Fibroblast of villous mesenchyme (primary cell): ENCODE measurements at places on chromosomes 7 and 10.

DNA sequence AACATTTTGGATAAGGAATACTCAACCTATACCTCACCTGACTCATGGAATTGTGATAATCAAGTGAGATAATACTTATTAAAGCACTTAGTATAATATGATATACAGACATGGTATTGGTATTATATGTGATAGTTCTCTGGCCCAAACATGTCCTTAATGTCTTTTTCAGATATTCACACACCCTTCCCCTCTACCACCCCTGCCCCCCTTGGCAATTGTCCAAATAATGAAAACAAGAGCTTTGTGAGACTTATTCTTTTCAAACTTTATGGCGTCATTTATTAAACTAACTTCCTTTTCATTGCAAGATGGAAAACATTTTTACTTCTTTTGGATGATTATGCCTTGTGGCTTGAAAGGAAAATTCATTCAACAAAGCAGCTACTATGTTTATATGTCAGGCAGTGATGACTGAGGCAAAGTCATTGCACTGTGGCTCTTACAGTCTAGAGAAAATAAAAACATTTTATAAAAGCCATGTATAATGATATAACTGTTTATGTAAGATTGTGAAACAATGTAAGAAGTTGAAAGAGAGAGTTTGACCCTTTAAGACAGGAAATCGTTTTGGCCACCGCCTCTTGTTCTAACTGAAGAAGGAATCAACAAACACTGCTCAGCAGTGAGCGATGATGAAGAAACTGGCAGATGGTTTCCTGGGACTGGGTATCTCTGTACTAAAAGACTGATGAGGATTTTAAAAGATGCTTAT lies 27.4 kb downstream of the MINPP1 start:
- DNase-seq = peak; percentile 86

DNA sequence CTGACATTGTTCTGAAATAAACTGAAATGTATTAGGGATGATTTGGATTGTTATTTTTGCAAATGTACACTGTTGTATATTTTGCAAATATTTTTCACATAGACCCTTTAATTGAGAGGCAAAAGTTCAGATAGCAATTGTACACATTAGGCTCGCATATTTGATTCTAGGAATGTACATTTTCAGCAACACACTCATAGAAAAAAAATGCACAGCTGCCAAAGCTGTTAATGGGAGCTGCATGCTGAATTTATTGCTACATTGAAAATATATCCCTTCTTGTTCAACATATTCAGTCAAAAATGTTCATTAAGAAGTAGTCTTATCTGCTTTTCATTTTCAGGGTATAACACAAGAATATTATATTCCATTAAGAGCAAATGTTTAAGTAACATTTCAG lies 512.9 kb downstream of the ATRNL1 start:
- no peak for DNase-seq

- peak; percentile 64 for DNase-seq
These were observed 25.8 kb upstream of the FAM13C start for GRCh38 chr10:59387951-59388670.

GRCh38 chr10:80504158-80504811 lies 33.4 kb upstream of the SH2D4B start:
- DNase-seq = no peak

GRCh38 chr7:70736715-70737460 lies 395.1 kb upstream of the GALNT17 start:
- peak; percentile 65 for DNase-seq

DNA sequence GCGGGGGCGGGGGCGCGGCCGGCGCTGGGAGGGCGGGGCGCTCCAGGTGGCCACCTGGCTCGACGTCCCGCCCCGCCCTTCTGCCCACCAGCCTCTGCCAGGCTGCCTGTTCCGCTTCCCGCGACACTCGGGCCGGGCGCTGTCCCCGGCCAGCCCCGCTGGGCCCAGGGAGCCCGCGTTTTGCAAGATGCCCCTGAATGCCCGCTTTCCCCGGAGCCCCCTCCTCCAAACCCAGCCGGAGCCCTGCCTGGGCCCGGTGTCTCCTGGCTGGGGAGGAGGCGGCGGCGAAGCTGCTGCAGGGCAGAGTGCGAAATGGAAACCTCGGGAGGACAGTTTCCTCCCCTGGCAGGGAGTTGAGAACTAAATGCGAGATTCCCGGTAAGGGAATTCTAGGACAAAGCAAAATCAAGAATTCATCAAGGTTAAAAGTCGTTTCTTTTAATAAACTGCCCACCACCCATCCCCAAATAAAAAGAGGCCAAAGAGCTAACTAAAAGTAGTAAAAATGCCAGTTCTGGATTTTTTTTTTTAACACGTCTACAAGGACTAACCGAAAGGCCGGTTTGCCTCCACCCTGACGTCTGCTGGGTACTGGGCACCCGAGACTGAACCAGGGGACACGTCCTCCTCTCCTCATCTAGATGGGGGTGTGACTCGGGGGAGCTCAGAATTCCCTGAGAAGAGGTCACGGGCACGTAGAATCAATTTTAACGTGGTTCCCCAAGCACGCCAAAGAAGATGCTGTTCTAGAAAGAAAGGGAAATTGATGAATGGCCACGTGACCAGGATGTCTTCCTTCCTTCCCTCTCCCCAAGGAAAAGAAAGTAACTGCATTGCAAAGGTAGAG lies 200.4 kb upstream of the NFE2L3 start:
- no peak for DNase-seq

DNA sequence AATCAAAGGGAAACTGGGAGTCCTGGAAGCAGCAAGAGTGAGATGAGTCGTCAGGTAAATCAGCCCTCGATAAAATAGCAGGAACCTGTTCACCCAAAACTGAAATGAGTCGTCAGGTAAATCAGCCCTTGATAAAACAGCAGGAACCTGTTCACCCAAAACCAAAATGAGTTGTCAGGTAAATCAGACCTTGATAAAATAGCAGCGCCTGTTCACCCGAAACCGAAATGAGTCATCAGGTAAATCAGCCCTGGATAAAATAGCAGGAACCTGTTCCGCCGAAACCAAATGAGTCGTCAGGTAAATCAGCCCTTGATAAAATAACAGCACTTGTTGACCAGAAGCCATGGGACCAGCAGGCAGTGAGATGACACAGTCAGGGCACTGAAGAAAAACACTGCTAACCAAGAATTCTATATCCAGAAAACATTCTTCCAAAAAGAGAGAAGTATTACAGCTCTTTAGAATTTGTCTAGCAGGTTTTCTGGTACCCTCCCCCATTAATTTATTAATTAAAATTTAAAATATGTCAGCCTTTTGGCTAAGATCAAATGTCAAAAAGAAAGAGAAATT lies 3.4 kb upstream of the CYP2E1 start:
- DNase-seq = no peak

GRCh38 chr10:48701941-48702340 lies 17.3 kb downstream of the WDFY4 start:
- no peak for DNase-seq

DNA sequence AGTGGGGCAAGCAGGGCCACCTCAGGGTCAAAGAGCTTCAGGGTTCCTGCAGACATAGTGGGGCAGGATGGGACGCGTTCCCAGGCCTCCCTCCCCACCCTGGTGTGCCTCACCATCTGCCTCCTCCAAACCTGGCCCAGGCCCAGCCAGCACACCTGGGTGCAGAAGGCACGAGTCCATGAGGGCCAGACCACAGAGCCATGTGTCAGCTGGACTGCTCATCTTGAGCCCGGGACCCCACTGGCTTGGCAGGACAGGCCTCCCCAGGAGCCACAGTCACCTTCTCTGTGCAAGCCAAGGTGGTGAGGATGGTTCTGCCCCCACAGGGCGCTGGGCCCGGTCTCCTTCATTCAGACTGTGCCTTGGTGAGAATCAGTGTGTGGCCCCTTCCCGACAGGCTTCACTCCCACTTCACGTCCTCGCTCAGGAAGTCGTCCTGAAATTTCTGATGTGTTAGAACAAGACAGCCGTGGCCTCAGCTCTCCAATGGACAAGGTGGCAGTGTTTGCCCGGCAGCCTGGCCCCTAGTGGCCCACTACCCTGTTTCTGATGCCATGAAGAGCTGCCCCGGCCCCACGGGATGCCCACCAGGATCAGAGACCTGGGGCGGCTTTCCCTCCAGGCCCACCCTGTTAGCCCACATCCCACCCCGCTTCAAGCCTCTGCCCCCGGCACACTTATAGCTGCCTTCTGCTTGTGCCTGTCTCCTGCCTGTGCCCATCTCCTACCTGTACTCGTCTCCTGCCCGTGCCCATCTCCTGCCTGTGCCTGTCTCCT lies 59.6 kb upstream of the EBF3 start:
- DNase-seq = no peak

DNA sequence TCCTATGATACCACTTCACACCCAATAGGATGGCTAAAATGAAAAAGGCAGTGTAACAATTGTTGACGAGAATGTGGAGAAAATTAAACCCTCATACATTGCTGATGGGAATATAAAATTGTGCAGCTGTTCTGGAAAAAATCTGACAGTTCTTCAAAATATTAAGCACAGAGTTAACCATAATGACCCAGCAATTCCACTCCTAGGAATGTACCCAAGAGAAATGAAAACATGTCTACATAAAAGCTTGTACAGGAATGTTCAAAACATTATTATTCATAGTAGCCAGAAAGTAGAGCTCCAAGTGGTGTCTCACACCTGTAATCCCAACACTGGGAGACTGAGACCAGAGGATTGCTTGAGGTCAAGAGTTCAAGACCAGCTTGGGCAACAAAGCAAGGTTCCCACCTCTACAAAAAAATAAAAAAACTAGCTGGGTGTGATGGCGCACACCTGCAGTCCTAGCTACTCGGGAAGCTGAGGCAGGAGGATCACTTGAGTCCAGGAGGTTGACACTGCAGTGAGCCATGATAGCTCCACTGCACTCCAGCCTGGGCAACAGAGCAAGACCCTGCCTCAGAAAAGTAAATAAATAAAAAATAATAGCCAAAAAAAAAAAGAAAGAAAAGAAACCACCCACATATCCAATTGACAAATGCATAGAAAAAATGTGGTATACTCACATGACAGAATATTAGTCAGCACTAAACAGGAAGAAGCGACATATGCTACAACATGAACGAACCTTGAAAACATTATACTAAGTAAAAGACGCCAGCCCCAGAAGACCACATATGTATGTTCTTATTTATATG lies 5.0 kb downstream of the RHEB start:
- no peak for DNase-seq

DNA sequence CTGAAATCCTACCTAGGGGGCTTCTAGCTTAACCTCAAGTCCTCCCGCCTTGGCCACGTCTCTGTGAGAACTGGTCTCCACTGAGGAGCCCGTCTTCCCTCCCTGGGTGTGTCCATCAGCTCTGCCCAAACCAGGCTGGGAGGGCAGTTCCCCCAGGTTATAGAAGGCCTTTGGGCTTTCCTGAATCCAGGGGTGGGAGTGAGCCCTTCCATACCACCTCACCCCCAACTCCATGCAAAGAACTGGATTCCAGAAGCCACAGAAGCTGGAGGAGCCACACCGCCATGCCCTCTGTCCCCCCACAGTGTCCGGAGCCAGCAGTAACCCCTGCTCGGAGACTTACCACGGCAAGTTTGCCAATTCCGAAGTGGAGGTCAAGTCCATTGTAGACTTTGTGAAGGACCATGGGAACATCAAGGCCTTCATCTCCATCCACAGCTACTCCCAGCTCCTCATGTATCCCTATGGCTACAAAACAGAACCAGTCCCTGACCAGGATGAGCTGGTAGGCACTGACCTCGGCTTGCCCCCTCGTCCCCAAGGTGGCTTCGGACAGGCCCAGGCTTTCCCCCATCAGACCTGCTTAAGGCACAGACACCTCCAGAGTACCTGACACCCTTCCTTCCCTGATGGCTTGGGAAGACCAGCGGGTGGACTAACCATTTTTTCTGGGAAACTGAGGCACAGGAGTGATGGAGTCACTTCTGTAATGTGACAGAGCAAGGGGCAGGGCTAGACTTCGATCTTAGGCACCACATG lies 4.7 kb downstream of the CPA1 start:
- DNase-seq = no peak

DNA sequence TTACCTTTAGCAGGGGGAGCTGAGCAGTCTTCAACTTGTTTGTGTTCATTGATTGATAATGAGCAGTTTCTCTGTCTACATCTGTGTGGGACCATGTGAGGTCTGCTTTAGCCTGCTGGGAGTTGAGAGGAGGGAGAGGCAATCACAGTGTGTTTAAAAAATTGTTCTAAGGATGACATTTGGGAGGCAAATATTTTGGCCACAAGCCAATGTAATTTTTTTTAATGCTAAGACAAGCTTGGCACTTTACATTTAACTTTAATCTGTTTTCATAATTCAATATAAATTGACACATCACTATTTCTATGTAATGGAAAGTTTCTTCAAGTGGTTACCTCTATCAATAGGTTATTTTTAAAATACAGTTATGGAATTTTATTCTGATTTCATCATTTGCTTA lies 55.9 kb upstream of the SEMA3A start:
- no peak for DNase-seq

DNA sequence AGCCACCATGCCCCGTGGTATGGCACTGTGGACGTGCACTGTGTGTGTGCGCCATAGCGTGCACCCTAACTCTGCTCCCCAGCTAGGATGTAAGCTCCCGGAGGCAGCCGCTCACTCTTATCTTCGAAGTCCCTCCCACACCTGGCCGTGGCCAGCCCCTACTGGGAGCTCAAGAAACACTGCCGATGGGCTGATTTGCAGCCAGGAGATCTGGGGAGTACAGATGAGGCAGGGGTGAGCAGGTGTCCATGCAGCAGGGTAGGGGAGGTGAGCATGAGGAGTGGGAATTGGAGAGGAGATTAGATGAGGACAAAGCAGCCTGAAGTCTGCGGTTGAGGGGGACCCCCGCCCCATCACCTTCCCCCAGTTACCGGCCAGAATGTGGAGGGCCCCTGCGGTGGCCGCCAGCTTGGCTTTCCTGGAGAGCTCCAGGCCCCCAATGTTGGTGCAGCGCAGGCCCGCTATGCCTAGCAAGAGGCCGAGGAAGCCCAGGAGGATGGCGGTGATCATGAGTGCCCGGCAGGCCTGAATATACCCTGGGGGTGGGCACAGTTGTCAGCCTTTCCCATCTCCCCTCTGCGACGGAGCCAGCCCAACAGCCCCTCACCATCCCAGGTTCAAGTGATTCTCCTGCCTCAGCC lies 3.6 kb downstream of the CLDN15 start:
- no peak for DNase-seq

DNA sequence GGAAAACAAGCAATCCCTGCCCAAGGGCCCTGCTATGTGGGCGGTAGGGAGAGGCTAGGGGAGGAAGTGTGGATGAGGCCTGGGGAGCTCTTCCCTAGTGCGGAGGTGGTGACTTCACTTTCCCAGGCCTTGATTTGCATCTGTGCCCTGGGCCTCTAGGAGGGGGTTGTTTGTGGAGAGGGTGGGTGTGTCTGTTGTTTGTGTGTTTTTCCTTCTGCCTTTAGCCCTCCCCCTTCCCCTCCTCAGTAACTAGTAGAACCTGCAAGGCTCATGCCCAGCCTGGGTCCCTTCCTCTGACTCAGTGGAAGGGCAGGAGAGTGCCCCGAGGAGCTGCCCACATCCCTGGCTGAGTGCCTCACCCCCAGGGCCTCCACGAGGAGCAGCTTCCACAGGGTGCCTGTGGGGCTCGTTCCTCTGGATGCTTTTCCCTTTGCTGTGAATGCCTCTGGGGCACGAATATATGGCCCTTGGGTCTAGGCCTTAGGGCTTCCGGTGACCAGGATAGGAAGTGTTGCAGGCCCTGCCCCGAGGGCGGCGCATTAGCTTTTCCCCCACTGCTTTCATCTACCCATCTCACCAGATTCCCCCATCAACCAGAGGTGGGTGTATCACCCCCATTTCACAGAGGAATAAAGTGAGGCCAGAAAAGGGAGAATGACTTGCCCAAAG lies 89.4 kb upstream of the DUSP5 start:
- peak; percentile 51 for DNase-seq

GRCh38 chr10:75108684-75109458 lies 2.6 kb upstream of the SAMD8 start:
- DNase-seq = no peak
